Neural crest cell (in vitro differentiated cells): ENCODE measurements at places on chromosomes 11 and 22.

- no peak for DNase-seq
Measured at GRCh38 chr22:38067761-38068360, 10.7 kb downstream of the PICK1 start.

DNA sequence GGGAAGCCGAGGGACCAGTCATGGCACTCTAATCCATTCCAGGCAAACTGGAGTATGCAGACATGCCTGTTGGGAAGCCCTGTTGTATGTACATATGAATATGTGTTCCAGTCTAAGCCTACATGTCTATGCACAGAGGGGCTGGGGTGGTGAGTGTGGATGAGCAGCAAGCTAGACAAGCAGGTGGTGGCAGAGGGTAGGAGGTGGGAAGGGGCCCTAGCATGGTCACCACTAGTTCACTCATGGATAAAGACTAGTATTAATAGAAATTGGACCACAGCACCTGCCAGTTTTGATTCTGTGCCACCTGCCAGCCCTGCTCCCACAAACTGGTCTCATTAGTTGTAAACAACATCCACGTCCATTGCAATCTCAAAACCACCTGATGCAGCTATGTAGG, 1.5 kb downstream of the THRSP start:
- DNase-seq: no peak

DNA sequence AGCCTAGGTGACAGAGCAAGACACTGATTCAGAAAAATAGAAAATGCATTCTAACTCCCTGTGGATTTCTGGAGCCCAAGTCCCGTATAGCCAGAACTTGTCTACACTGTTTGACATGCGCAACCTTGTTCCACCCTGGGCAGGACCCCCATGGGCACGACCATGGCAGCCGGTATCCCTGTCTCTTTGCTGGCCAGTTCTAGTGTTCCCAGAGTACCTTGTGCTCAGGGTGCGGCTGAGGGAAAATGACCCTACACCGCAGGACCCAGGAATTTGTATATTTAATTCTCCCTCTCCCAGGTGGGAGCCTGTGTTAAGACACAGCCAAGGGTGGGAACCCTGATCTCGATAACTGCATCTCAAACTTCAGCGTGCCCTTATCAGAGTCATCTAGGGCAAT, 36.7 kb upstream of the RIC3 start:
- no peak for DNase-seq

DNA sequence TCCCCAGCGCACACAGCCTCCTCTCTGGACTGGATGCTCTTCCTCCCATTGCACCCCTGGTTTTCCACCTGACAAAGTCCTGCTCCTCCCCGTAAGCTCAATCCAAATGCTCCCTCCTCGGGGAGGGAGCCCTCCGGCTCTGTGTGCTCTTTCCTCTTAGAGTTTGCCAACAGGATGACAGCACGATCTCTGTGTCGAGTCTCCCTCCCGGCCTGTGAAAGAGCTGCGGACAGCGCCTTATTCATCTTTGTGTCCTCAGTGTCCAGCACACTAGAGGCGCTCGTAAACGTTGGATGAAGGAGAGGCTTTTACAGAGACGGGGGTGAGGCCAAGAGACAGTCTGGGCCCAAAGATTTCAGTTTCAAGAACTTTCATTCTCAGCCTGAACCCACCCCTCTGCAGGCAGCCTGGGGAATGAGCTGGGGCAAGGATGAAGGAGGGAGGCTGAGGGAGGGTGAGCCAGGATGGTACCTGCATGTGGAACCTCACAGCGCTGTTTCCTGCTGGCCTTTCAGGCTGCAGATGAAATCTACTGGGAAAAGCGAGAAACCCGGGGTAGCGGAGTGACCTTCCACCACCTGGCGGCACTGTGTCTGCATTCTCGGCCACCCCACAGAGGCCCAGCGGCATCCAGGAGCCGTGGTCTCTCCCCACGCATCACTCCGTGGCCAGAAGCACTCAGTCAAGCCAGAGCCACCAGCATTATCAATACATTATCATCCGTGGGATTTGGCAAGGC, 8.5 kb upstream of the TMPRSS4 start:
- DNase-seq: no peak

DNA sequence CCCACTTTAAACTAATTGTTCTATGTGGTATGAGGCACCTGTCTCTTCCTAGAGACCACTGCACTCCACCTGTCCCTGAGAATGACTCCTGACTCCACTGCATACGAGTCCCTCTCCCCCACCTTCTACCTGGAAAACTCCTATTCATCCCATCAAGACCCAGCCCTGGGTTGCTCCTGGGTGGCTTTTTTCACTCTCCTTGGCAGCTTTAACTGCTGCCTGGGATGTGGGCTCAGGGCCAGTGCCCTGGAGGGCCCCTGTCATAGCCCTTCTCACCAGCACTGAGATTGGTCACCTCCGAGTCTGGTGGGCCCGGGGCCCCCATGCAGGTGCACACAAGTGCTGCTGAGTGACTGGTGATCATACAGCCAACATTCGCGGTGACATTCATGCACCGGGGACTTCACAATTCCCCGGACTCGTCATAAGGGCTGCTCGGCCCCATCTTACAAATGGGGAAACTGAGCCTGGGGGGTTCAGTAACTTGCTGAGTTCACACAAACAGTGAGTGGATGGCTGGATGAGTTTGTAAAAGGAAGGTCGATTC, 25.9 kb upstream of the TOLLIP start:
- DNase-seq: no peak

DNA sequence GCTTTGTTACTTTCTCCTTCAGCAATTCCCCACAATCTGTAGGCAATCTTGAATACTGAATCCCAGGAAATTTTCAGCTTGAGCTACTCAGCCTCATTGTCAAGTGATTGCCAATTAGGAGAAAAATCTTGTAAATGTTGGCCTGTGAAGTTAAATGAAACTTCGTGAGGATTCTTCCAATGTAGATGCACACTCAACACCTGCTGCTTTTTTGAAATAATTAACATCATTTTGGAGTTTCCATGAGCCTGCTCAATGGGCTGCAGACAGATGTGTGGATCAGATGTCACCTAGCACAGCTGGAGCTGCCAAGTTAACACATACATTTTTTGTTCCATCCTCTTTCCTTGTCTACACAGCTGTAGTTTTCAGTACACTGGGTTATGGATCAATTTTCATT, 645.6 kb upstream of the LUZP2 start:
- no peak for DNase-seq

DNA sequence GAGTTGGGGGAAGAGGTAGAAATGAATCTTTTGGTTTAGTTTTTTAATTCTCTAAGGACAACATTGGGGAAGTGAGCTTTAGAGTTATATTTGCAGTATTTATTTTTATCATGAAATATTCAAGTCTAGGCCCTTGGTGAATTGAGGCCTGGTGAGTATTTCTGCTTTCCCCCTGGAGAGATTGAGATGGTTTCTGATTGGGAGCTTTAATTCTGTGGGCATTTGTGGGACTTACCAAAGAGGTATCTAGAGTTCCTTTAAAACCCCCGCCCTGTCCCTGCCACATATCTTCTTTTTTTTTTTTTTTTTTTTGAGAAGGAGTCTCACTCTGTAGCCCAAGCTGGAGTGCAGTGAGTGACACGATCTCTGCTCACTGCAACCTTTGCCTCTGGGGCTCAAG, 9.6 kb downstream of the ACO2 start:
- no peak for DNase-seq

DNA sequence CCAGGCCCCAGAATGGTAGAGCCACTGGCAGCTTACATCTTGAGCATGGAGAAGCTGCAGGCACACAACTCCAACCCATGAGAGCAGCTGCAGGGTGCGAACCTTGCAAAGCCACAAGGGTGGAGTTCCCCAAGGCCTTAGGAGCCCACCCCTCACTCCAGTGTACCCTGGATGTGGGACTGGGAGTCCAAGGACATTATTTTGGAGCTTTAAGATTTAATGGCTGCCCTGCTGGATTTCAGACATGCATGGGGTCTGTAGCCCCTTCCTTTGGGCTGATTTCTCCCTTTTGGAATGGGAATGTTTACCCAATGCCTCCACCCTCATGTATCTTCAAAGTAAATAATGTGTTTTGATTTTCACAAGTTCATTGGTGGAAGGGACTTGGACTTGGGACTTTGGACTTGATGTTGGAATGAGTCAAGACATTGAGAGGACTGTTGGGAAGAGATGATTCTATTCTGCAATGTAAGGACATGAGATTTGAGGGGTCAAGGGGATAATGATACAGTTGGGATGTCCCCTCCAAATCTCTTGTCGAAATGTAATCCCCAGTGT, 1.1 kb upstream of the KRTAP5-7 start:
- no peak for DNase-seq

GRCh38 chr11:75277211-75277805, 36.7 kb downstream of the TPBGL start:
- DNase-seq: no peak

DNA sequence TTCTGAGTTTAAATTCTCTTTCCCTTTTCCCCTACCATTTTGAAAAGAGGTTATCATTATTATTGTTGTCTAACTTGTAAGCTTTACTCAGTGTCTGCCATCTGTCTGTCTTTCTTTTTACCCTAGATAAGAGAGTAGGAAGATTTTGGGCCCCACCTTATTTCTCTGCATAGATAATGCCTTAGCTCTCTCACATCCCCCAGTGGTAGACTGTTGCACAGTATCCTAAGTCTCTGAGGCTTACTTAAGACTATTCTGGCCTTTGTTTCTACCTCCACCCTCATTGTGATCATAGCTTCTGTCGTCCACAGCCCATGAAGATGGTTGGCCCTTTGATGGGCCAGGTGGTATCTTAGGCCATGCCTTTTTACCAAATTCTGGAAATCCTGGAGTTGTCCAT, 3.6 kb upstream of the OR51L1 start:
- no peak for DNase-seq

DNA sequence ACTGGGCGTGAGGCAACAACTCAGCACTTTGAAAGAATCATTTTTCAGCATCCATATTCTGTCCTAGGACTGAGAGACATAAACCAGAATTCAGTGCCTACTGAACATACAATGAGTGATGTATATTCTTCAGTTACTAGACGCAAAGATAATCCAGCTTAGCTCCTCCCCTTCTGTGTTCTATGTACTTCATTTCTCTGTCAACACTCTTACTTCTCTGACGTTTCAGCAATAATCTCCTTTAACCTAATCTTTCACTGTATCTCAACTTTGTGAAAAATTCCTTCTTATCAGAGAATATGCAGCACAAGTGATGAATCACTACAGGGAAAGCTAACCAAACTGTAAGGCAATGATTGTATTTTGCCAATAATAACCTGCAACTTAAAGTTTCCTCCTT, 2.5 kb upstream of the OR51B5 start:
- no peak for DNase-seq

DNA sequence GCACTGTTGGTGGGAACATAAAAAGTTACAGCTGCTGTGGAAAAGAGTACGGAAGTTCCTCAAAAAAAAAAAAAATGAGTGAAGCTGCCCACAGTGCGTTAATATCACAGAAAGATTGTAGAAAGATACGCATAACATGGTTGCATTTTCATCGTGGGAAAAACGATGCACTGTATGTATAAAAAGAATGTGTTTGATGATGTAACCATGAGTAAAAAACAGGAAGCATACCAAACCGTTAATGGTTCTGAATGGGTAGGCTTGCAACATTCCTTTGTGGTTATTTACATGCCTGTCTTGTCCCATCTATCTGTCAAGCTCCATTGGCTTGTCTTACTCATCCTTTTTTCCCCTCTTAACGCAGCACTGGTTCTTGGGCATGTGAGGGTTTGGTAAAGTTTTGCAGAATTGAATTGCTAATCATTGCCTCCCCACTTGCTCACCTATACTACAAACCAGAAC, 33.8 kb upstream of the DKK3 start:
- no peak for DNase-seq

- no peak for DNase-seq
Measured at GRCh38 chr11:96199563-96200025, 143.4 kb downstream of the MAML2 start.

DNA sequence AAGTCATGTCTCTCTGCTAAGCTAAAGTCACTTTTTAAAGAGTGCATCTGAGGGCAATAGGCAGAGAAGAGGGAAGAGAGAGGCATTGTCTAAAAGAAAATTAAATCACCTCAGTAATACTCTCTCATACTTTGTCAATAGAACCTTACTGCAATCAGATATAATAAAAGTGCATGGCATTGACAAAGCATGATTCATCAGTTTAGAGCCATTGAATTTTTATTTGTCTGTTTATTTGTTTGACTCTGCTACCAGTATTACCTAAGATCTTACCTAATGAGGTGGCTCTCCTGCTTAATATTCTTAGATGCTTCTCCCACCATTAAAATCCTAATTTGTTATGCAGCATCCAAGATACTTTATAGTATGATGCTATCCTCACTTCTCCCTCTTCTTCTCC, 209.0 kb downstream of the PGR start:
- no peak for DNase-seq

DNA sequence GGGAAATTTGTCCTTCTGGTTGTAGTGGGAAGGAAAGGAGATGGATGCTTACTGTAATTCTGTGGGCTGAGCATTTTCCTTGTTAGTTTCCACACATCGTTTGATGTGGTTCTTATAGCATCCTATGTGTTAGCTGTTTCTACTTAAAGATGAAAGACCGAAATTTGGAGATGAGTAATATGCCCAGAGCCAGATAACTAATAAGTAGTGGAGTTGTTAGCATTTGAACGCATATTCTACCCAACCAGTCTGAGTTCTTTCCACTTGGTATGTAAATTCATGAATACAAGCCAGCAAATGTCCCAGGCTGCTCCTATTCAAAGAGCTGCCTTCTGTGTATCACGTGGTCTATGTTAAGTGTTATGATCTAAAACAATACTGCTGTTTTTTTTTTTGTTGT, 14.6 kb downstream of the SPECC1L start:
- DNase-seq: no peak

- DNase-seq: peak; percentile 82
Measured at GRCh38 chr11:118930094-118930712, 4.5 kb upstream of the BCL9L start.

DNA sequence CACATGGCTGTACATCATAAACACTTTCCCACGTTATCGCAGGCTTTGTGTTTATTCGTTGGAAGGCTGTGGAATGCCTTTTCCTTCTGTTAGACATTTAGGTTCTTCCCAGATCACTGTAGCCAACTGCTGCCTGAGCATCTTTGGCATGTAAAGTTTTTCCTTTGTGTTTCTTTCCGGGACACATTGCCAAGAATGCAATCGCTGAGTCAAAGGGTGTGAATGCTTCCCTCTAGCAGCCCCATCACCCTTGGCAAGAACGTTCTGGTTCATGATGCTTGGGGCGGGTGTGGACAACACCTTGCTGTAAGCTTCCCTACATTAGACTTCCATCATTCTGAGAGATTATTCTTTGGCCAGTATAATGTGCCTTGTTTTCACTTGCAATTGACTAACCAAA, 136.2 kb downstream of the OSBP2 start:
- no peak for DNase-seq
